ENCODE measurements at places on chromosomes 6 and 20.

GRCh38 chr6:47141963-47142362 lies 99.8 kb upstream of the ADGRF1 start:
- no peak for DNase-seq

DNA sequence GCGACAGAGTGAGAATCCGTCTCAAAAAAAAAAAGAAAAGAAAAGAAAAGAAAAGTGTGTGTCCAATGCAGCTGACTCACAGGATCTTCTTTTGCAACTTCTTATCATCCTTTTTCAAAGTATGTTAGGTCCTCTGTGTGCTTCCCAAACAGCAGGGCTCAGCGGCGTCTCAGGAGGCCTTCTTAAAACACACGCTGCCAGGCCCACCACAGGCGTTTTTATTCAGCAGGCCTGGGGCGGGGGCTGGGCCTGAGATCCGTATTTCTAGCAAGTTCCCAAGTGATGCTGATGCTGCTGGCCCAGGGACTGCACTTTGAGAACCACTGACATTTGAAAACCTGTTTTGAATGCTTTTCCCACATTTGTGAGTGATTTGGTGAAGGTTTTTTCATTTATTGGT lies 57.1 kb downstream of the PSMG4 start:
- no peak for DNase-seq

- DNase-seq, result no peak
Measured at GRCh38 chr6:82772851-82773717, 292.6 kb downstream of the UBE3D start.

GRCh38 chr6:45728674-45729073 lies 287.0 kb downstream of the CLIC5 start:
- no peak for DNase-seq

GRCh38 chr6:49787176-49787575 lies at the start of gene PGK2:
Gene PGK2, minus strand, starts transcription at chr6:49787285. Its CDS starts 98 bp downstream, at chr6:49787187.
- DNase-seq, result no peak

DNA sequence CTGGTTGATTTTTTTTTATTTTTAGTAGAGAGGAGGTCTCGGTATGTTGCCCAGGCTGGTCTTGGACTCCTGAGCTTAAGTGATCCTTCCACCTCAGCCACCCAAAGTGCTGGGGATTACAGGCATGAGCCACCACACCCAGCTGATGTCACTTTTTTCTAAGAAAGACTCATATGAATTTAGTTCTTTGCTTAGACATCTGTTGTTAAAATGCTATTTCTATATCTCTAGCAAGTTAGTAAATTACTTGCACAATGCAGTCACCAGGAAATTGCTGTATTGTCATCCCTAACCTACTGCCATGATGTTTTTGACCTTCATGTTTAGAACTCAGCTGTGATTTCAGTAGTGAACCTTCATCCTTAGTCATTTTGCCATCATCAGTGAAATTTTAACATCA lies 5.7 kb downstream of the KDM1B start:
- no peak for DNase-seq

GRCh38 chr20:17565169-17565845 lies 4.6 kb upstream of the DSTN start:
- no peak for DNase-seq

DNA sequence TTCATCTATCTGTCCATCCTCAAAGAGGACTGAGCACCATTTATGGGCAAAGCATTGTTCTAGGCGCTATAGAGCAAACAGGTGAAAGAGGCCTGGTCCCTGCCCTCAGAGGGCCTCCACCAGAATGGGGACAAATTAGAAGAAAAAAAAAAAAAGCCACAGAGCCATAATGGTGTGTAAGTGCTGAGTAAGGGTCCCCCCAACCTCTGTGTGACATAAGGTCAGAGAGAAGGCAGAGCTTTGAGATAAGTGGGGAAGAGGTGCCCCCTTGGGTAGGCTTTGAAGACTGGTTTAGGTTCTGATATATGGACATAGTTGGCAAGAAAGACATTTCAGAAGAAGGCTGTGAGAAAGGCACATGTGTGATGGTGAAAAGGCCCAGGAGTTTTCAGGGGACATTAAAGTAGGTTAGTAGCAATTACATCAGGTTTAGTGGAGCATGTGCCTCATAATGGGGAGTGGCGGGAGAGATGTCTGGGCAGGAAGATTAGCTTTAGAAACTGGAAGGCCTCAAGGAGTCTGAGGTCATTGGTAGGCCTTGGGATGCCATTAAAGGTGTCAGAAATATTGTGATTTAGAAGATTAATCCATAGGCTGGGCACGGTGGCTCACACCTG lies 15.3 kb upstream of the ZBTB9 start:
- DNase-seq, result no peak

DNA sequence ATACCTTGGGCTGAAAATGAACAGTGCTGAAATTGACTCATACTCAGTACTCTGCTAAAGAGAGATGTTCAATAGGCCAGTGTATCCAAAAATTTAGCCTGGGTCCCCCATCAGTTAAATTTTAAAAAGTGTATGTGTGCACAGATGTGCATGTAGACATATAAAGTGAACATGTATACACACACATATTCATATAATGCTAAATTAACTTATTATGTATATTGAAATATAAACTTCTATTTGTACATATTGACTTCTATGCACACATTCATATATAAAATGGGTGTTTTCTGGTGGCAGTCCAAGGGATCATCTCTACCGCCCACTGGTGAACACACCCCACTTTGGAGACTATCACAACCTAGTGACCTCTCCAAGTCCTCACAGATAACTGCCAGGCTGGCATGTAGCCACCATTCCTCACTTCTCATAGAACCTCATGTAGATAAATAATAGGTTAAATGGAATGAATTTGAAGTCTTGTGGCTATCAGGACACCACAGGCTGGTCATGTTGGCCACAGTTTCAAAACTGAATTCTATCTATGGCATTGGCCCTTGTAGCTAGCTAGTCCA lies 8.8 kb downstream of the SLC22A16 start:
- no peak for DNase-seq

- DNase-seq, result no peak
Measured at GRCh38 chr20:38877483-38877882, 48.7 kb upstream of the FAM83D start.

DNA sequence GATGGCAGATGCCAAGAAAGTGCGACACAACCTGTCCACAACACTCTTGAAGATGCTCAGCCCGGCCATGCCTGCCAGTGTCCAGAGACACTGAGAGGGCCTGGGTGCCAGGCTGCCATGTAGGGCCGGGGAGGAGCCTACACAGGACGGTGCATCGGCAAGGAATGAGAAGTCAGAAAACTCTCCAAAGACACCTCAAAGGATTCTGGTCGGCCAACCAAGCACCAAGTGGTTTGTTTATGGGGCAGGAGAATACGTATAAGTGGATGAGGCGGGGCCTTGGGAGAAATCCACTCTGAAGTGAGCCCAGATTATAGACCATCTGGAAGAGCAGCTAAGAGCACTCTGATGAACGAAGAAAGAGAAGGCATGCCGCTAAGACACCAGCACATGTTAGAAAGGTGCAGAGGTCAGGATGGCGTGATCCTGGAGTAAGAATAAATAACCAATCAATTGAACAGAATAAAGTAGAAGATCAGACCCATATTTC lies 120.7 kb upstream of the FOXQ1 start:
- DNase-seq, result no peak

DNA sequence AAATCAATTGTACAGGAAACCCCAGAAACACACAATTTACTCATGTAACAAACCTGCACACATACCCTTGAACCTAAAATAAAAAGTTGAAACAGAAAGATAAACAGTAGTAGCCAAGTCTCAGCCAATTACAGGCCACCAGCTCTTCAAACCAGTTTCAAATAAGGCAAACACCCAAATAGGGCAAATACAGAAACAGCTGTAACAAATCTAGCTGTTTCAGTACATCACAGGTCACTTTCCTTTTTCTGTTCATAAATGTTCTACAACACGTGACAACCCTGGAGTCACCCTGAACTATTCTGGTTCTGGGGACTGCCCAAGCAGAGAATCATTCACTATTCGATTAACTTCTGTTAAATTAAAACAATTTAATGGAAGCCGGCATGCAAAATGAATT lies 329.0 kb downstream of the GJA1 start:
- DNase-seq, result no peak

DNA sequence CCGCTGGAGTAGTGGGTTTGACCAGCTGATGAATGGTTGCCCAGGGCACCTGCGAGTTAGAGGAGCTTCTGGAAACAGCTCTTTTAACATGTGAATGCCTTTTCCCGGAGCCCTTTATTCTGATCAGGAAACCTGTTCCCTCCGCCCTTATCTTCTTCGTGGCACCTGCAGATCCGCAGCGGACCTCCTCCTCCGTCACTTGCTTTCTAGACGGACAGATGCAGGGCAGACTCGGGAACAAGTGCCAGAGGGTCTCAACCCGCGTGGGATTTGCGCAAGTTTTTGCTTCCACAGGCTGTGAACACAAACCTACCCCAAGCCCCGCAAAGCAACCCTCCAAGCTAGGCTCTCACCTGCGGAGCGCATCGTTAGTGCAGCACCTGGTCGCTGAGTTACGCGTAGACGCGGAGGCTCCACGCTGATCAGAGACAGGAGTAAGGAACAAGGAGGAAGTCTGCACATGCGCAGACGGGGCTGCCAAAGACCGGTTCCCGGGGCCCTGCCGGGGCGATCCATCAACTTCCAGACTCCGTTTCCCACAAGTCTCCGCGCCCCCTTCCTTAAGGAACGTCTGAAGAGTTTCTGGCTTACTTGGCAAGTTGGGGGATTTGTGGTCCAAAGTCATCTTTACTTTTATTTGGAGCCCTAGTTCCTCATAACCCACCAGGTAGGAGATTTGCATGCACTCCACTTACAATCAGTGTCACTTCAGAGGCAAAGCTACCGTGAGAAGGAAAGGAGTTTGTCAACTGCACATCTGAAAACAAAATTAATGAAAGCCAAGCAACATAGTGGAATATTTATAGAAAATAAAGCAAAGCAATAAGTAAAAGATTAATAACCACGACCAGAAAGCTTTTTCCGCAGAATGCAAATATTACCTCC lies 52.7 kb upstream of the ELMO2 start:
- DNase-seq, result no peak

Data from NCI-H1048 (cell line).